Sigmoid colon (tissue), 7 donors: ENCODE measurements at places on chromosomes 5 and 9. TPM values are rescaled to one million over a fixed set of nuclear protein-coding genes. Genes with fewer than 3 reads are reported as not detected.

DNA sequence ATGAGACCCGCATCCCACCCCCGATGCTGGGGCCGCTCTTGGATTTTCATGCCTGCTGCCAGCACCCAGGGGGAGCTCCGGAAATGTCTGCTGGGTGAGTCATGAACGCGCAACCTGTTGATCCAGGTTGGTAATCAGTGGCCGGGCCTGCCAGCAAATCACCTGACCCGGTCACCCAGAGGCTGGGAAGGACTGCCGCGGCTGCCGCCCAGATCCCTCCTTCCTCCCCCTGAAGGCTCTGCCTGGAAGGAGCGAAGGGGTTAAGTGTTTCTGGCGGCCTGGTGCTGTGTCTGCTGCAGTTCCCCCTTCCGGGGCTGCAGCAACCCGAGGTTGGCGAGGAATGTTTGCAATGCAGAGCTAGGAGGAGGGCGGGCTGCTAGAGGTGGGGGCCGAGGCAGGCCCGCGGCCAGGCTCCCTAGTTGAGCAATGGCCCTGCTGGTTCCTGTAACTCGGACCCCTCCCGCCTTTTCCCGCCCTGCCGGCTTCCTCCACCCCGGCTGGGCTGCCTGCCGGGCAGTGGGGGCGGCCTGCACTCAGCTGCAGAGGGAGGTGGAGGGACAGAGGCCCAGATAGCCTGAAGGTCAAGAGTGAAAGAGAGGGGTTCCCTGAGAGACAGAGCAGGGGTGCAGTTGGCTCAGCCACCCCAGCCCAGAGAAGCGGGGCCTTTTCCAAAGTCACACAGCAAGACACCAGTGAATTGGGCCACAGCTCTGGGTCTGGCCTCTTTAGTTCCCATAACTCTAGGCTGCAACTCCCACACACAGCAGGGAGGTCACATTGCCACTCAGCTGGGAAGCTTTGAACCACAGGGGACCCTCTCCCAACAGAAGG, 156.3 kb upstream of the IER5L start:
- DNase-seq = peak; percentile 96

GRCh38 chr9:131478421-131478868, 24.3 kb upstream of the POMT1 start:
- DNase-seq = no peak

CCIN gene
- not detected for polyA plus RNA-seq

TXNDC15 gene
- 13.6 TPM for polyA plus RNA-seq

LVRN gene
- 0.23 TPM for polyA plus RNA-seq

SEMA5A gene
- polyA plus RNA-seq = 3.5 TPM

FOXI1 gene
- not detected for polyA plus RNA-seq
